NCI-H187 treated with DMSO at 0.1 percent for 48 hours (cell line): ENCODE measurements at places on chromosomes 1 and 21.

- DNase-seq = no peak
These were observed 124.7 kb downstream of the SYF2 start for GRCh38 chr1:25107643-25108010.

- no peak for DNase-seq
These were observed 51.9 kb downstream of the ALPL start for GRCh38 chr1:21560916-21561638.

DNA sequence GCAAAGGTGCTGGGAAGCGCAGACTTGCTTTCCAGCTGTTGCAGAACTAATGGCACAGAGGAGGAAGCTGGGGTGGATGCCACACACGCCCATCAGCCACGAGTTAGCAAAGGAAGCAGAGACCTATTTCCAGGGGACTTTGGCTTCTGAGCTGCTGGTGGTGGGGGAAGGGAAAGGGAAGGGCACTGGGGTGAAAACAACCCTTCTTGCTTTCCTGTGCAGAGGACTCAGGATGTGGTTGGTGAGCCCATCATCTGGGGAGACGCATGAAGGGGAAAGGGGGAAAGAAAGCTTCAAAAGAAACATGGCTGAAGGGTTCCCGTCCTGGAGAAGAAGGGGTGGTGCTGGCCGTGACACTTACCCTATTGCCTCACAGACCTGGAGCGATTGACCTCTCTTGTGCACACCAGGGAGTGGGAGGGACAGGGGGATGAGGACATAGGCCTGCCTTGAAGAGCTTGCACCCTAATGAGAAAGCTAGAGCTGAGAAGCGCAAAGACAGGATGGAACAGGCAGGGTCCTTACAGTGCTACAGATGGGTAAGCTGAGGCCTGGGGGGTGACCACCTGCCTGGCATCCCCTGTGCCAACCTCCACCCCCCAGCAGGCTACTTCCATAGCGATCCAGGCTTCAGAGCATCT, 140.8 kb upstream of the RAB4A start:
- DNase-seq = no peak

- DNase-seq = no peak
These were observed 468.7 kb downstream of the ADGRL2 start for GRCh38 chr1:82269431-82269830.

GRCh38 chr1:60059468-60059867, 14.1 kb downstream of the C1orf87 start:
- DNase-seq = no peak

DNA sequence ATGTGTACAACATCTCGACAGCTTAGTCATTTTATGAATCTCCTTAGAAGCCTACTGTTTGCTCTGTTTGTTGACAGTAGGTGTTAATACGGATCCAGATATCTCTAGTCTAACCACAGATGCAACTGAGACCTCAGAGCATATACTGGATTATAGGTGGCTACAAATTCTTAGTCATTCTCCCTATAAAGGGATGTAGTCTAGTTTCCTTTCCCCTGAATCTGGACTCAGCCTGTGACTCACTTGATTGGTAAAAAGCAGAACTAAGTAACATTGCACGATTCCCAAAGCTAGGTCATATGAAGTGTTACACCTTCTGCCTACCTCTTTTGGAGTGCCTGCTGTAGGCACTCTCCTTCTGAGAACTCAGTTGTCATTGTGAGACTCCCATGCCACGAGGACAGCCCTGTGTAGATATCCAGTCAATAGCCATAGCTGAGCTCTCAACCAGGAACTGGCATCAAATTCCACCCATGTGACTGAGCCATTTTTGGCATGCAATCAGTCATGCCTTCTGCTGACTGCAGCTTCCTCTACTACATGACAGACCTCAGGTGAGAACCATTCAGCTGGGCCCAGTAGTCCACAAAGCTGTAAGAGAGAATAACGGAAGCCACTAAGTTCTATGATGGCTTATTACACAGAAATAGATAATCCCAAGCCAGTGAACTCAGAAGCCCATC, 135.9 kb upstream of the CHRM3 start:
- no peak for DNase-seq

DNA sequence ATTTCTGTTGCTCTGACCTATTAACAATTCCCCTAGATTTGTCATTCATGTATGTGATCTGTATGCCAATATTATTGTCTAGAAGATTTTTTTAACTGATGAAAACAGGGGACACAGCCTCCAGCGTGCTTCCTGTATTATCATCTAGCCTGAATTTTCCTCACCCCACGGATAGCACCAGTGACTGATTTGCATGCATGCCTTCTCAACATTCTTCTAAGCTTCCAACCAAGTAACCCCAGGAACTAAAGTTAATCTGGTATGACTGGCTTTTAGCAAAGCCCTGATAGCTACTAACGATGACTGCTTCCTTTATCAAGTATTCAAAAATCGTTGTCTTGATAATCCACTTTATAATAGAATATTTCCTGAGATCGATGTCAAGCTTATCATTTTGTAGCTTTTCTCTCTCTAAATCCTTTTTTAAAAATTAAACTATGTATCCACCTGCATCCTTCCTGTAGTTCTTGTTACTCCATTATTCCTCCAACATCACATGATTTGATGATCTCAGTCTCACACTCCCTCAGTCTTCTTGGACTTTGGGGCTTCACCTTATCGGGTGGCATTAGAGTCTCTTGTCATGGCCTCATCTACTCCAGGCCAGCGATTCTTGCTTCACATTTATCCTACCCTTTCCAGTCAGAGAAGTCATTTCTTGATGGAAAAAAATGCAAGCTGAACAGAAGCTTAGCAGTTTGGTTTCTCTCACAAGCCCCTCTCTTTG, 19.0 kb downstream of the BCAR3 start:
- DNase-seq = no peak

- DNase-seq = no peak
These were observed 17.4 kb upstream of the FAM89A start for GRCh38 chr1:231057410-231057809.

DNA sequence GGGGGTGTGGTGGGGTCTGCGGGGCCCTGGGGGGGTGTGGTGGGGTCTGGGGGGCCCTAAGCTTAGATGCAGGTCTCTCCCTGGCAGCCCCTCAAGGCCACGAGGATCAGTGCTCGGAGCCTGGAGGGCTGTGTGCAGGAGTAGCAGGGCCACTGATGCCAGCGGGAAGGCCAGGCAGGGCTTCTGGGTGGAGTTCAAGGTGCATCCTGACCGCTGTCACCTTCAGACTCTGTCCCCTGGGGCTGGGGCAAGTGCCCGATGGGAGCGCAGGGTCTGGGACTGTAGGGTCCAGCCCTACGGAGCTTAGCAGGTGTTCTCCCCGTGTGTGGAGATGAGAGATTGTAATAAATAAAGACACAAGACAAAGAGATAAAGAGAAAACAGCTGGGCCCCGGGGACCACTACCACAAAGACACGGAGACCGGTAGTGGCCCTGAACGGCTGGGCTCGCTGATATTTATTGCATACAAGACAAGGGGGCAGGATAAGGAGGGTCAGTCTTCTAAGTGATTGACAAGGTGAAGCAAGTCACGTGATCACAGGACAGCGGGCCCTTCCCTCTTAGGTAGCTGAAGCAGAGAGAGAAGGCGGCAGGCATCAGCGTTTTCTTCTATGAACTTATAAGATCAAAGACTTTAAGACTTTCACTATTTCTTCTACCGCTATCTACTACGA, 8.7 kb downstream of the RNF223 start:
- no peak for DNase-seq

GRCh38 chr1:27563341-27563590, 40.7 kb downstream of the AHDC1 start:
- no peak for DNase-seq

GRCh38 chr1:167819849-167820683, 93.9 kb downstream of the ADCY10 start:
- DNase-seq = no peak

- no peak for DNase-seq
These were observed 636 bp downstream of the WARS2 start for GRCh38 chr1:119139857-119140176.
